ENCODE measurements at places on chromosomes 5 and 9.

- no peak for DNase-seq
These were observed 147.4 kb upstream of the RPS23 start for GRCh38 chr5:82425591-82425990.

- DNase-seq: no peak
These were observed 750.9 kb downstream of the MAT2B start for GRCh38 chr5:164256351-164256750.

DNA sequence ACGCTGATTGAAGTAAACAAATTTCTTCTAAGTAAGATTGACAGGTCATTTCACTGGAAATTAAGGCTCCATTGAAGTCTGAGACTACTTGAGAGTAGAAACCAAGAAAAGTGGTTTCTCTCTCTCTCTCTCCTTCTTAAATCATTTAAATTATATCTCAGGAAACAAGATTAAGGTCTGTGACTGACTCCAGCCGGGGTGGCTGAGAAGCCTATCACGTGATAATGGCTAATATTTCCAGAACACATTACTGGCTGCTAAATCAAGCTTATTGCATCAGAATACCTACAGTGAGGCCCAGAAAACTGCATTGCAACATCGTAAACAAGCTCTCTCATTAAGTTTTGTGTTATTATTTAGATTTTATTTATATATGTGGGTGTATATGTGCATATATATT, 88.4 kb downstream of the PTCD2 start:
- DNase-seq: no peak

DNA sequence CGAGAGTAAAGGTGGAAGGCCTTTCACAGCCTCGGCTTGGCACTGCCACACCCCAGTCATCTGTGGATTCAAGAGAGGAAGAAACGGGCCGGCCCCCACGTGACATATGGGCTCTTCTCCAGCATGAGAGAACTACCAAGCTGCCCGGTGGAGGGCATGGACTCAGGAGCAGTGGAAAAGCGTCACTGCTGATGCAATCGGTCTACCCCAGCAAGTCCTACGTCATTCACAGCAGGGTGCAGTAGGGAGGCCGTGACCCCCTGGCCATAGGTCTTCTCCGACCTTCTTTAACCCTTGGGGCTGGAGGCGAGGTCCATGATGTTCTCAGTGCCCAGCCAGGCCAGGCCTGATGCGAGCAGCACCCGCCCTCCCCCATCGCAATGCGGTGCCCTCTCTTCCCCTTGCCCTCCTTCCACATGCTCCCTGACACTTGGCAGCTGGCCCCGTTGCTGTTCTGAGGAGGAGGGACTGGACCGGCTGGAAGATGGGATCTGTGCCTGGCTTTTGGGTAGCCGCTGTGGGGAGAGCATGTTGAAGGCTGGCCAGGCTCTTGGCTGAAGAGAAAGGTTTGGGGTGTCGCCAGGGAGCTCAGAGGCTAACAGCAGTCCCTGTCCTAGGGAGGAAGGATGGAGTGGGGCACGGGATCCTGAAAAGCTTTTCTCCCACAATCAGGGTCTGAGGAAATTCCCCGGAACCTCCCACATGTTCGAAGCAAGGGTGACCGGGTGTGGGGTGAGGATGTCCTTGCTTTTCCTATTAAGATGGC, 89.8 kb downstream of the LIFR start:
- no peak for DNase-seq

DNA sequence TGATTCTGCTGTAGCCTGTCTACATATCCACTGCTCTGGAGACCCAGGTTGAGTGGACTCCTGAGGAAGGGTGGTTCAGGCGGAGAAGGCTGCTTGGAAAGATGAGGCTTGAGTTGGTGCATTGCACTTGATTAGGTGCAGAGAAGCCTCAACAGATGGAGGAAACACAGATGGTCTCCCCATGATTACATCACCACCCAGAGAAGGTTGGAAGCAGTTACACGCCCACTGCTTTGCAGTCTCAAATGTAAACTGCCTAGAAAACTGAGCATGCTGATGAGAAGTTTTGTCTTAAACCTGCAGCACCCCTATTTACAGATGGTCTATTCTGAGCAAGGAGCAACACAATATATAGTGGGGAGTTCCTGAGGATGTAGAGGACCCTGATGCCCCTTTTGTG, 266.6 kb downstream of the PIK3R1 start:
- DNase-seq: no peak

DNA sequence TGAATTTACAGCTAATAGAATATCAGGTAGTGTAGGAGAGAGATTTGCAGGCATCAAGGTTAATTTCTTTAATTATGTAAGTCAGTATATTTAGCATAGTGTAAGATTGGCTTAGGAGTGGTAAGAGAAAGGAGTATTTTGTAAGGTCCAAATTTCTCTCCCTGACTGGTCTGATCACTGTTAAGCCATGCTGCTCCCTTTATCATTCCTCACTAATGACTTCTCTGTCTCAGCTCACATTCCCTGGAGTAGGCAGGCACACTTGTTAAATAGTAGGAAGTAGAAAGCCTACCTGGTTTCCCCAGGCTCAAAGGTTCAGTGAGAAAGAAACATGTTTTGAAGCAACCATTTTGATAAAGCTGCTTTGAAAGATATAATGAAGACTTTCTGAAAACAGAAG, 90.7 kb downstream of the SMIM15 start:
- DNase-seq: no peak

GRCh38 chr5:140420665-140421361, 19.2 kb downstream of the ANKHD1 start:
- DNase-seq: no peak

GRCh38 chr5:15203376-15203775, 296.6 kb upstream of the FBXL7 start:
- DNase-seq: no peak

DNA sequence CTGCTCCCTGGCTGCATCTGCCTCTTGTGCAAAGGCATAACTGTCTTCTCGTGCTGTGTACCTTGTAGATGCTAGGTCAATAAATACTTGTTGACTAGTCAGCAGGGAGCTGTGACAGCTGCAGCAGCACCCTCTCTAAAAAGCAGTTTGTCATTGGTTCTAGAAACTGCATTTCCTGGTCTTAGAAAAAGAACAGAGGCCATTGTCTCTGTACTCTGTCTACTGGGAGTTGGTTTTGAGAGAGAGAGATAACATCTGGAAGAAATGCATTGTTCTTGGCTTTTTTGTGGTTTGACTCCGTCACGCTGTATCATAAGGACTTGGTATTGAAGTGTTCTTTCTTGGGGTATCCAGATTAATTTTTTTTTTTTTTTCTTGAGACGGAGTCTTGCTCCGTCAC, 32.3 kb downstream of the SH3GLB2 start:
- DNase-seq: no peak

- DNase-seq: no peak
These were observed 124.2 kb upstream of the TNPO1 start for GRCh38 chr5:72692231-72692637.

DNA sequence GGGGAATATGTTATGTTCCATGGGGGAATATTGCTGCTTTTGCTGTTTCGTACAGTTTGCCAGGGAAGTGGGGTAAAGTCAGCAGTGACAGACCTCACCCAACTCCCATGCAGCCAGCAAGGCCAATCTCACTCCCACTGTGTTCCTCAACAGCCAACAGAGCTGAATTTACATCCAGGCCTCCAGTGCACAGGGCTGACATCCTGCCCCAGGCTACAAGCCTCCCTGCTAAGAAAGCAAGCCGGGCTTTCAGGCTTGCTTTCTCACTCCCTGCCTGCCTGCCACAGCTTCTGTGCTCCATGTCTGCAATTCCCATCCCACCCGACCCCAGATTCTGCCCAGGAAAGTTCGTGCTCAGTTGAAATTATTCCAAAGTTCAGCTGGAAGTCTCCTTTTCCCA, 25.5 kb upstream of the SNCAIP start:
- DNase-seq: no peak

Measured in stimulated activated CD8-positive, alpha-beta memory T cell treated with anti-CD3 and anti-CD28 coated beads, Interleukin-4, amount 100 ng/mL, for 4 hours (primary cell).